Neural crest cell (in vitro differentiated cells): ENCODE measurements at places on chromosomes 13 and 19. TPM values are rescaled to one million over a fixed set of nuclear protein-coding genes. Genes with fewer than 3 reads are reported as not detected.

Gene PKN1
- total RNA-seq: 118 and 126 TPM in 2 replicates

Gene OR10H5
- total RNA-seq: not detected in 2 replicates

Gene CYP2A7
- not detected in 2 replicates for total RNA-seq

Gene FFAR3
- total RNA-seq: not detected in 2 replicates

Gene CD37
- total RNA-seq: not detected in 2 replicates

Gene CACNG6
- 0.77 and 0.82 TPM in 2 replicates for total RNA-seq

Gene CEACAM16
- not detected in 2 replicates for total RNA-seq

Gene CEACAM20
- total RNA-seq: not detected in 2 replicates

Gene CALR3
- total RNA-seq: not detected in 2 replicates

Gene LRRC4B
- 42.5 and 50.2 TPM in 2 replicates for total RNA-seq

Gene PRR19
- 2.2 and 2.8 TPM in 2 replicates for total RNA-seq
